ENCODE measurements at places on chromosomes 7 and 10. TPM values are rescaled to one million over a fixed set of nuclear protein-coding genes. Genes with fewer than 3 reads are reported as not detected.

- no peak for DNase-seq
Observed at GRCh38 chr10:18719811-18720210, 60.6 kb downstream of the ARL5B start.

GRCh38 chr10:80070057-80070456, 8.4 kb upstream of the TMEM254 start:
- no peak for DNase-seq

Gene UCN3
- total RNA-seq: not detected

DNA sequence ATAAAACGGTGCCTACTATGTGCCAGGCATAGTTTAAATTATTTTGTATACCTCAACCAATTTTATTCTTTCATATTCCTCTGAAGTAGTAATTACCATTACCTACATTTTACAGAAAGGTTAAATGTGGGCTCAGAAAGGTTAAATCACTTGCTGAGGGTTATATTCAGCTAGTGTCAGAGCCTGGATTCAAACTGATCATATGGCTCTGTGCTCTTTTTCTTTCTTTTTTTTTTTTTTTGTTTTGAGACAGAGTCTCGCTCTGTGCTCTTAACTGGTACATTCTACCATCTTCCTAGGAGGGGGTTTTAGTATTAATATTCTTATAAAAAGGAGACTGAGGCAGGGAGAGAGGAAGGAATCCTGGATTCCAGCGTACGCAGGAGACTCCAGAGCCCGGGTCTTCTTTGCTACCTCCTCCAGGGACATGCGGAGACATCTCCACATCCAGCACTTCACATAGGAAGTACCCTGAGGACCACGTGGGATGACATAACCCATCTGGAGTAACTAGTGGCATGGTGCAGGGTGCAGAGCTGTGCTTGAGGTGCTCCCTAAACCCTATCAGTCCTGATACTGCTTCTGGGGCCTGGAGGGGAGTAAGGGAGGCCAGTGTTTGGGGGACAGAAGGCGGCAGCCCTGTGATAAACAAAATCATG, 29.6 kb upstream of the ATXN7L1 start:
- no peak for DNase-seq

DNA sequence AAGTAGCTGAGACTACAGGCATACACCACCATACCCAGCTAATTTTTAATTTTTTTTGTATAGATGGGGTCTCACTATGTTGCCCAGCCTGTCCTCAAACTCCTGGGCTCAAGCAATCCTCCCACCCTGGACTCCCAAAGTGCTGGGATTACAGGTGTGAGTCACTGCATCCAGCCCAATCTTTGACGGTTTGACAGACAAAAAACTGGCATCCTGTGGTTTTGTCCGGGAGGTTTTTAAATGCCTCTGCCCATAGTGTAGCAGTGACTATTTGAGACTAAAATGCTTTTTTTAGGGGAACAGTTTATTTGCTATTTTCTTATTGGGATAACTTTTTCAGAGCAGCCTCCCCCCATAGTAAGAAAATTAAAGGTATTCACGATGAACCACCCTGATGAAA, 523.7 kb upstream of the GALNT17 start:
- no peak for DNase-seq

Gene SERPINE1
- total RNA-seq: 24.4 TPM

Gene NEUROG3
- not detected for total RNA-seq

Measured in prostate gland (tissue), 2 donors.